ENCODE measurements at places on chromosomes 7 and 10.

DNA sequence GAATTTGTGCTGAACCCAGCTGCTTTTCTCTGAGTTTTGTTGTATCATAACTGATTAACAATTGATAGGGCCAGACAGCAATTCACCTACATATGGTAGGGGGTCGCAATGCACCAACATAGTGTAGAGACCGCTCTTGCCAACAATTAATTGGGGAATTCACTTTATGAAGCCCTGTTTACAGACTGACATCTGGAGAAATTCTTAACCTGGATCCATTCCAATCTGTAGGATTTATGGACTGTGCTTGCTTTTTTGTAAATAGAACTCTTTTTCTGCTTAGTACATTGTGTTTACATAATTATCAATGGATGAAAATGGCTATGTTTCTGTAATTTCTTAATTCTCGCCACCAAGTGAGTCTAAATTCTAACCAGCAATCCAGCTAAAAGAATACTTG lies 311.7 kb upstream of the BMPER start:
- no peak for DNase-seq

- no peak for DNase-seq
These were observed 256.2 kb upstream of the ZNF32 start for GRCh38 chr10:43904844-43905243.

- DNase-seq: no peak
These were observed 69.3 kb downstream of the OSBPL3 start for GRCh38 chr7:24910551-24911212.

DNA sequence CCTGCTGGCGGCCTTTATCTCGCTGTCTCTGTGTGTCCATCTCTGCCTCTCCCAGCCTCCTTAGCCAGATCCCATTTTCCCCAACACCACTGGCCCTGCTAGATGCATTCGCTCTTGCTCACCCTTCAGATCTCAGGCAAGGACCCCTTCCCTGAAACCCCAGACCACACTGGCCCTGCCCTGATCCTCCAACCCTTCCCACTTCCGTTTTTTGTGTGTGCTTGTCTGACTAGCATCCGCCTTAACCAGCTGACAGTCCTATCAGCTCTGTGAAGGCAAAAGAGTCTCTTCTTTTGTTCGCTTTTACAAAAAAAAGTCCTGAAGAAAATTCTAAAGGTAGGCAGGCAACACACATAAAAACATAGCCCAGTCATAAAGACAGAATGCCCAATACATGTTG lies 28.7 kb downstream of the CHST15 start:
- no peak for DNase-seq

DNA sequence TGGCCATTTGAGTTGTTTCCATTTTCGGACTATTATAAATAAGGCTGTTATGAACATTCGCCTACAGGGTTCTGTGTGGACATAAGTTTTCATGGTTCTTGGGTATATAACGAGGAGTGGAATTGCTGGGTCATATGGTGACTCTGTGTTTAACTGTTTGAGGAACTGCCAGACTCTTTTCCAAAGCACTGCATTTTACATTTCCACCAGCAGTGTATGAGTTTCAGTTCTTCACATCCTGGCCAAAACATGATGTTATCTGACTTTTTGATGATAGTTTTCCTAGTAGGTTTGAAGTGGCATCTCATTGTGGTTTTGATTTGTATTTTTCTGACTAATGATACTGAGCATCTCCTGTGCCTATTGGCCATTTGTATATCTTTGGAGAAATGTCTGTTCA lies 5.4 kb downstream of the SUV39H2 start:
- no peak for DNase-seq

- peak; percentile 36 for DNase-seq
These were observed 1567.3 kb upstream of the LRRTM3 start for GRCh38 chr10:65358565-65358964.

DNA sequence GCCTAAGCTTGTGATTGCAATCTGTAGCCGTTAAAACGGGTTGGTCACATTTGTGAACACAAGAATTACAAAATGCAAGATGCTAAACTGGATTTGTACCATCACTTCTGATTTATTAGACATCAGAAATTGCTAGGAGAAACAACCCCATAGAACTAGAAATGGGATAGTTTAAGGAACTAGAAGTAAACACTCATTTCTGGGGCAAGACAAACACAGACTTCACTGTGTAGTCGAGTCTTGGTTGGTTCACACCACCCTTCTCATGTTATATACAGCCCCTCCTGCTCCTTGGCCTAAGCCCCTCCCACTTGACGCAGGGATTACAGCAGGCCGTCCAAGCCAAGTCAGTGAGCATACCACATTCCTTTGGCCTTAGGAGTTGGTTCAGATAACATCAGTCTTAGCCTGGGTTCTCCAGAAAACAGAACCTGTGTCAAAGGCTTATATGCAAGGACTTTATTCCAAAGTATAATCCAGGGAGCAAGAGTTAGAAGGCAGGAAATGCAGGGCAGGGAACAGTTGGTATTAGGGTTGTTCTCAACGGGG lies 2.0 kb upstream of the NRAP start:
- peak; percentile 83 for DNase-seq

- DNase-seq: no peak
These were observed 39.9 kb upstream of the EMX2 start for GRCh38 chr10:117502421-117503243.

- DNase-seq: no peak
These were observed 3.9 kb downstream of the FOXL3 start for GRCh38 chr7:293681-294439.

- no peak for DNase-seq
These were observed 228.8 kb downstream of the SNX10 start for GRCh38 chr7:26520483-26520882.

GRCh38 chr7:78953726-78954363 lies 499.6 kb downstream of the MAGI2 start:
- DNase-seq: no peak

GRCh38 chr10:74153676-74154075 lies 2.7 kb downstream of the ADK start:
- no peak for DNase-seq

GRCh38 chr10:81894616-81895015 lies 19.6 kb downstream of the NRG3 start:
- no peak for DNase-seq

- peak; percentile 75 for DNase-seq
These were observed 817 bp downstream of the SRI start for GRCh38 chr7:88218836-88219605.

DNA sequence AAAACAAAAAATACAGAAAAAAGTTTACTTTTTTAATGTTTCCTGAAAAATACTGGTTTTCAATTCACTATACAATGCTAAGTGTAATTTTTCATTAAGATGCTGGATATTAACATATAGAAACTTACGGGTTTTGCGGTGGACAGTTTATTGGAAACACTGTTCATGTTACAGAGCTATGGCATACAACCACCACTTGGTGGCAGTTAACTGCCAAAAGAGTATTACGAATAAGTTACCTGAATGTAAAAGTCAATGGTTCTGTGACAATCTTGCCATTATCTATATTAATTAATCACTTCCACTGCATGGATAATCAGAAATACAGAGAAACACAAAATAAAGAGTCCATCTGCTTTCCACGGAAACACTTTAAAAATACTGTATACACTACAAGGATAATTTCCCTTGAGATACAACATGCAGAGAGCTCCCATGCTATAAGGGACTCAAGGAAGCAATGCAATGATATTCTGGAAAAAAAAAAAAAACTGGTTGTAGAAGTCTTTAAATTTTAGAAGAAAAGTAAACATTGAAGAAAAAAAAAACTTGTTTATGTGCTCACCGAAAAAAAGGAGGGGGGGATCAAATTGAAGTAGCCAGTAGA lies 97.0 kb downstream of the TPK1 start:
- peak; percentile 56 for DNase-seq

- DNase-seq: no peak
These were observed 3.7 kb downstream of the ZSWIM8 start for GRCh38 chr10:73788864-73789658.

- DNase-seq: peak; percentile 70
These were observed 3.2 kb upstream of the IFIT1 start for GRCh38 chr10:89389254-89389653.

DNA sequence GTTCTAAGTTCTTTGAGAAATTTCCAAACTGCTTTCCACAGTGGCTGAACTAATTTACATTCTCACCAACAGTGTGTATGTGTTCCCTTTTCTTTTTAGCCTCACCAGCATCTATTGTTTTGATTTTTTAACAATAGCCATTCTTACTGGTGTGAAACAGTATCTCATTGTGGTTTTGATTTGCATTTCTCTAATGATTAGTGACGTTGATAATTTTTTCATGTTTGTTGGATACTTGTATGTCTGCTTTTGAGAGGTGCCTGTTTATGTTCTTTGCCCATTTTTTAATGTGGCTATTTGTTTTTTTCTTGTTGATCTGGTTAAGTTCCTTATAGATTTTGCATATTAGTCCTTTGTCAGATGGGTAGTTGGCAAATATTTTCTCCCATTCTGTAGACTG lies 191.4 kb downstream of the AGMO start:
- DNase-seq: no peak

DNA sequence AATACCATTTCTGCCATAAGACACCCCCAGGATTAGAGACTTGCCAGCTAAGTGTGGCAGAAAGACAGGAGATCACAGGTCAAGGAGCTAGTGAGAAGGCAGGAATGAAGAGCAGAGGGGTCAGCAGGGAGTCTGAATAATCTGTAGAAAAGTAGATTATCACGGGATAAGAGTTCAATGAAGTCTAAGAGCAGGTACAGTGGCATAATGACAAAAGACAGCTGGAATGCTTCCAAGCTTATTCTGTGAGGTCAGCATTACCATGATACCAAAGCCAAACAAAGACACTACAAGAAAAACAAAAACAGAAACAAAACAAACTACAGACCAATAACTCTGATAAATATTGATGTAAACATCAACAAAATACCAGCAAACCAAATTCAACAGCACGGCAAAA lies 20.8 kb downstream of the PILRA start:
- DNase-seq: no peak

DNA sequence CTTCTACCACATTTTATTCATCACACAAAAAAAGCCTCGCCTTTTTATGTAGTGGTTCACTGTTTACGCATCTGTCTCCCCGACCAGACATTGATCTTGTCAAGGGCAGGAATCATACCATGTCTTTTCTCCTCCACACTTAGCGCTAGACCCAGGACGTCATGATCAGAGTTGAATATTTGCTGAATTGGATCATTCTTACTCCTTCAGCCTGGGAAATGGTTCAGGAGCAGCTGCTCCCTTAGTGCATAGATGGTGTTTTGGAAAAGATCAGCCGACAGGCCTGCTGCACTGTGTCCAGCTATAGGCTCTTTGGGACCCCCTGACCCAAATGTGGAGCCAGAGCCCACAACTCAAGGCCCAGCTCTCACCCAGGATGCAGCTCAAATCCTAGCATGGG lies 249.1 kb upstream of the TMEM72 start:
- peak; percentile 17 for DNase-seq

- DNase-seq: no peak
These were observed 50.9 kb downstream of the AFAP1L2 start for GRCh38 chr10:114353383-114353782.

- no peak for DNase-seq
These were observed 471.7 kb downstream of the GRM8 start for GRCh38 chr7:126780993-126781392.

DNA sequence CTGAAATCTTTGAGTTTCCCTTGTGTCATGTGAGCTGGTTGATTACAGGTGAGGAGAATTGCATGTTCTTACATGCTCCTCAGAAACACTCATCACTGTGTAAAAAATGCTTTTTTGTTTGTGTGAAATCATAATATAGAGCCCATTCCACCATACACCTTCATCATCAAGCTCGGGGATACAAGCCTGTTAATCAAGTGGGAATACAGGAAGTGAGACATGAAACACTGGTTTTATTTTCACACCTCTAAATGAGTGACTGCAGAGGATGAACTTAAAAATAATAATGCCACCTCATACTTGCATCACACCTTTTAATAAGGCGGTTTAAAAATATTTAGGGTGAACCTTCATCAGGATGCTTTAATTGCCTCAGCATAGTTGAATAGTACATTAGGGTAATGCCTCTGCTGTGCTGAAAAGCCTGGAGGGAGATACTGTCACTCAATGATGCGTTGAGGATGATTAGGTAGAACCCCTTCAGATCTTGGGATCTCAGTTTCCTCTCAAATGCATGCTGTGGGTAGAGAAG lies 164.6 kb downstream of the AUTS2 start:
- no peak for DNase-seq

GRCh38 chr7:15686295-15686956 lies at the start of gene MEOX2:
Gene MEOX2 (minus strand): TSS chr7:15686683. CDS start chr7:15686402, 281 bp downstream.
- DNase-seq: peak; percentile 52

- DNase-seq: no peak
These were observed 798.1 kb downstream of the GATA3 start for GRCh38 chr10:8852546-8852945.

- no peak for DNase-seq
These were observed 95.5 kb downstream of the ANKRD30A start for GRCh38 chr10:37220866-37221265.

GRCh38 chr7:90239625-90240228 lies 5.2 kb upstream of the CFAP69 start:
- no peak for DNase-seq

DNA sequence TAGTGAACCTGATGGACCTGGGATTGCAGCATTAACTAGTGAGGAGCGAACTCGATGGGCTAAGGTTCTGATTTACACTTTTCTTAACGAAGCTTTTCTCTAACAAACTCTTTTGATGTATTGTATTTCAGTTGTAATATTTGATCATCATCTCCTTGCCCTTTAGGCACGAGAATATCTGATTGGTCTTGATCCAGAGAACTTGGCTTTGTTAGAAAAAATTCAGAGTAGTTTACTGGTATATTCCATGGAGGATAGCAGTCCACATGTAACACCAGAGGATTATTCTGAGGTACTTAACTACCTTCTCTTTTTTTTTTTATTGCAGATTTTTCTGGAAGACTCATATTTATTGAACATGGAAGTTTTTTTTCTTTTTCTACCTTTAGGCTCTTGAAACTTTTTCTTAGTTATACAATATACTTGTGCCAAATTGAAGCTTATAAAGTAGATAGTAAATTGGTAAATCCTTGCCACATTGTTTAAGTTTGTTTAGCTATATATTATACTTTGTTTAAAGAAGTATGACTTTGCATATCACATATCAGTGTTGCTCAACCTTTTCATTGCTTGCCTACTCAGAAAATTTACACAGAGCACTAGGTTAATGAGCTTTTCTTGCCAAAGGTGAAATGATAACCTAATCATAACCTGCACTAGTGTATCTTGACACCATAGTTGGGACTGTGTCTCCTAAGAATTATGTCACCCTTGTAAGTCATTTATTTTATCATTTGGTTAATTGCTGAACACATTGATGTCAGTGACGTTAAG lies 30.4 kb downstream of the CROT start:
- DNase-seq: no peak

DNA sequence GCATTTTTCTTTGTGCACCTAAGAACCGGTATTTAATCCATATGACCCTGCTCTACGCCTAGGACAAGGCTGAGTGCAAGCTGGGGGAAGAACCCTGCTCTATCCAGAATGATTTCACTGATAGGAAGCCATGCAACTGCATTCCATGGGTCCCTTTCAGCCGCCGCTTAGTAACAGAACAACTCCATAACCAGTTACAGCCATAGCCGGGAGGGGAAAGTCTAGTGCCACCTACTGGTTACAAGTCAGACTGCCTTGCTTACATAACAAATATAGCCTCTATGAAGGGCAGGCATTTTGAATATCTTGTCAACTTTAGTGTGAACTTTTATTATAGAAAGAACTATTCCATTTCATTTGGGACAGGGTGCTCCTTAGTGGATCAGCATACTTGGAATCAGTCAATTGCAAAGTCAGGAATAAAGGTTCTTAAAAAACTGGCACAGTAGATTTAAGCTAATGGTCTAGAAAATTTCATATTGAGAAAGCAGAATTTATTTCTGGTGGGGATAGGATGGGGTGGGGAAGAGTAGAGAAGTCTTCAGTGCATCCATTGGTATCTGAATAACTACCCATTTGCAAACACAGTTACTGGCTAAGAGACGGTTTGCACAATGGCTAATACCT lies 521.7 kb downstream of the ADRA2A start:
- peak; percentile 60 for DNase-seq
